ENCODE measurements at places on chromosomes 16 and 17.
A peak's percentile ranks its signal among the peaks of the same experiment; 100 is the strongest.

DNA sequence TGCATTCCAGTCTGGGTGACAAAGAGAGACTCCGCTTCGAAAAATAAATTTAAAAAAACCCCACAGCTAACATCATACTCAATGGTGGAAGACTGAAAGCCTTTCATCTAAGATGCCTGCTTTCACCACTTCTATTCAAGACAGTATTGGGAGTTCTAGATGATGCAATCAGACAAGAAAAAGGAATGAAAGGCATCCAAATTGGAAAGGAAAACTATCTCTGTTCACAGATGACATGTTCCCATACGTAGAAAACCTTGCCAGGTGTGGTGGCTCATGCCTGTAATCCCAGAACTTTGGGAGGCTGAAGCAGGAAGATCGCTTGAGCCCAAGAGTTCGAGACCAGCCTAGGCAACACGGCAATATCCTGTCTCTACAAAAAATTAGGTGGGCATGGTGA is 31.1 kb downstream of the RANBP10 start:
- no peak for DNase-seq

GRCh38 chr16:66578651-66579531 is at the start of gene CMTM2:
Gene CMTM2, plus strand, starts transcription at chr16:66579463. Its CDS starts 145 bp downstream, at chr16:66579608.
- no peak for DNase-seq

DNA sequence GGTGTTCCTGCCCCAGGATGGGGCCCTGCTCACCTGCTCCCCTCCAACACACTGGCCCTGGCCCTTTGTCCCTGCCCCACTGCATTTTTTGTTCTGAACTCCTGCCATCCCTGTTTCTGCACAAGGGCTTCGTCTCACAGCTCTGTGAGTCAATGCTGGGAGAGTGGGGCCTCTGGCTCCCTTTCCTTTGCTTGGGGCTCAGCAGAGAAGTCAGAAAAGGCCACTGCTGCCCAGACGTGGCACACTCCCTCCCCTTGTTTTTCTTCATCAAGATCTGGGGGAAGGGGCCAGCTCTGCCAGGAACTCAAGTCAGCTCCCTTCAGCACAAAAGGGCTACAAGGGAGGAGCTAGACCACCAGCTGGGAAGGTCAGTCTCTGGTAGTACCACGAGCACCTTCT is 8.9 kb downstream of the PROCA1 start:
- DNase-seq: no peak

DNA sequence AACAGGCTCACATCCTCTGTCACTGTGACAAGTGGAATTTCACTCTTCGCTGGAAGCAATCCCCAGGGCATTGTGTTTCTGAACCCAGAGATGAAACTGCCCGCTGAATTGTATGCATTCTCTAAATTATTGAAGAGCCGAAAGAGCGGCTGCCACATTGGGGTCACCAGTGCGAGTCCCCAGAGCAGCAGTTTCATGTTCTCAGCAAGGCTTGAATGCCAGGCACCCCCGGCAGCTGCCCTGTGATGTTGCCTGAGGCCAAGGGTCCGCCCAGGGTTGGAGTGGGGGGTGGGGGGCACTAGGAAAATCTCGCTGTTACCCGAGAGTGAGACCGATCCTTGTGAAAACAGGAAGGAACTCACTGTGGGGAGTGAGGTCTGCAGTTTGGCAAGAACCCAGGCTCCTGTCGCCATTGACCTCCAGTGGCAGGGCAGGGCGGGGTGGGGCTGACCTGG is 20.7 kb upstream of the BCAR1 start:
- no peak for DNase-seq

- peak; percentile 83 for DNase-seq
Measured at GRCh38 chr17:57938061-57938502, 17.1 kb downstream of the CUEDC1 start.

DNA sequence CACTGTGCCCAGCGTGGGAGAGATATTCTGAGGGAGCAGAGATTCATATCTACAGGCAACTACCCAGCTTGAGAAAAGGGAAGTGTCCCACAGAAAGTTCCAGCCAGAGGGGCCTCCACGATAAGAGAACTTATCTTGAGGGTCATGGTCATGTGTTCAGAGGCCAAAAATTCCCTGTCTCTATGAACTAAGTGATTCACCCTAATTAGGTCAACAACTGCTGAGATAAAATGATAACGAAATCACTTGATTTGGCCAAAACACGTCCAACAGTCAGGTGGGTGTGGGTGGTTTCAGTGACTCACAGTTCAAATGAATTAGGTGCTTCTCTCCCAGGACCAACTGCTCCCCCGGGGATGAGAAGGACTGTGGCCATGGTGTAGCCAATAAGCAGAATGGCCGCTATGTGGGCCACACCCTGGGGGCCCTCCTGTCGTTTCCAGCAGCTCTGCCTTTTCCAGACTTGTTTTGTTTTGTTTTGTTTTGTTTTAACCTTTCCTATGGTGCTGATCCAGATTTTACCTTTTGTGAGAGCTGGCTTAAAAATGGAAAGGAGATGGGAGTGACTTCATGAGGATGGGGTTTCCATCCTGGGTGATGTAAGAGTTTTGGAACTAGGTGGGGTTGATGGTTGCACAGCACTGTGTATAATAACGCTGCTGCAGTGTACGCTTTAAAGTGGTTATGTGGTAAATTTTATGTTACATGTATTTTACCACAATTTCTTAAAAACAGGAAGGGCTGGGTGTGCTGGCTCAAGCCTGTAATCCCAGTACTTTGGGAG is 8.7 kb downstream of the DNAI2 start:
- DNase-seq: no peak

- no peak for DNase-seq
Measured at GRCh38 chr17:4584101-4584916, at the start of gene SMTNL2. Gene SMTNL2, plus strand, starts transcription at chr17:4584529. Its CDS starts 77 bp downstream, at chr17:4584606.

GRCh38 chr16:86134802-86135461 is 236.0 kb downstream of the IRF8 start:
- no peak for DNase-seq

- DNase-seq: no peak
Measured at GRCh38 chr17:19242323-19242722, 5.2 kb downstream of the EPN2 start.

DNA sequence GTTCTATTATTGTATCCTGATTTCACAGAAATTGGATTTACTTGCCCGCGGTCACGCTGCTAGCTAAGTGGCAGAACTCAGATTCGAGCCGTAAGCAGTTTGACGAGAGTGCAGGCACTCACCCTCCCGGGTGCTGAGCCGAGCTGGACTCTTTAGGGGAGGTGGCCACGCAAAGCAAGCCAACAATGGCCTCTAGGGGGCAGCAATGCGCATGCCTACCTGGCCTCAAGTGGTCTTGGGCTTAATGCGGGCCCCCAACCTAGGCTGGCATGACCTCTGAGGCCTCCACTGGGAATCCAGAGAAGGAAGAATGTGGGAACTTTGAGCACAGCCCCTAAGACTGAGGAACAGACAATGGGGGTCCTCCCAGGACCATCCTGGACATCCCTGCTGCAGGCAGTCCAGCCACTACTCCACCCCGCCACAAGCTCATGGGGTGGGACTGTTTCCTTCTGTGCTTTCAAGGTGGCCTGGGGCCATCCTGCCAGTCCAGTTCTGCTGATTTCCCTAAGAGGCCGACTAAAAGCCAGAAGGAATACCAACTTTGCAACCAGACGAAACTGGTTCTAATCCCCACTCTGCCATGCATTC is 276.5 kb downstream of the XYLT1 start:
- DNase-seq: peak; percentile 32

- no peak for DNase-seq
Measured at GRCh38 chr16:56363781-56364565, 61.4 kb downstream of the AMFR start.

- no peak for DNase-seq
Measured at GRCh38 chr17:47996201-47996600, 25.3 kb downstream of the CDK5RAP3 start.

- no peak for DNase-seq
Measured at GRCh38 chr17:50266384-50267073, 7.7 kb upstream of the TMEM92 start.

Measured in NCI-H510A (cell line).